T-cell (primary cell): ENCODE measurements at places on chromosomes 11 and 22. TPM values are rescaled to one million over a fixed set of nuclear protein-coding genes. Genes with fewer than 3 reads are reported as not detected.

Gene SEPTIN3
- 0.23 TPM for total RNA-seq

Gene SPI1
- 5.8 TPM for total RNA-seq

DNA sequence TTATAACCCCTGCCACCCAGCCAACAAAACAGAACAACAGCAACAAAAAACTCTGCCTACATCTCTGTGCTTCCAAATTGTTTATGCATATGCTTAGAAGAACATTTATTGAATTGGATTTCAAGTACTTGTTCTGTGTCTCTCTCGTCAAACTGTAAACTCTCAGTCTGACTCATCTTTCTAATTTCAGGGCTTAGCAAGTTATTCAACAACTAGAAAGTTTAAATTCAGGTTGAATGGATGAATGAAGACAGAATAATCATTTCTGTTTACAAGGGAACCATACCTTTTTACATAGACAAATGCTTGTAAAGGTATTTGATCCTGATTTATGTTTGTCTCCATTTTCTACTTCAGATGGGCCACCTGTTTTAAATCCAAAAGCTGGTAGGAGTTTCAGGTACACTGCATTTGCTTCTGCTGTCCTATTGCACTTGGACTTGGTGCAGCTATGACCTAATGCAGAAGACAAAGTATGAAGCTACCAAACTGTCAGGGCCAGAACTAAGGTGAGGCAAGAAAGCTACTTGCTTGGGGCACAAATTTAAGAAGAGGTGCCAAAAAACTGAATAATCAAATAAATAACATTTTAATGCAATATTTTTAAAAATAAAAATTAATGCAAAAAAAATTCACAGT, 1.6 kb upstream of the FBXO3 start:
- no peaks in the 10 kb centered on the region for H3K36me3 ChIP-seq
- H3K4me1 ChIP-seq = peaks cover 8% of the 10 kb centered on the region
- no peak for DNase-seq
- H3K4me3 ChIP-seq = no peak overlapping the region
- H3K27me3 ChIP-seq = peaks cover 22% of the 10 kb centered on the region

GRCh38 chr11:27421819-27422494, 50.6 kb downstream of the LGR4 start:
- H3K27me3 ChIP-seq = peaks cover 3% of the 10 kb centered on the region
- no peak overlapping the region for H3K27ac ChIP-seq
- no peak overlapping the region for H3K4me3 ChIP-seq
- H3K4me1 ChIP-seq = no peaks in the 10 kb centered on the region
- no peaks in the 10 kb centered on the region for H3K36me3 ChIP-seq

DNA sequence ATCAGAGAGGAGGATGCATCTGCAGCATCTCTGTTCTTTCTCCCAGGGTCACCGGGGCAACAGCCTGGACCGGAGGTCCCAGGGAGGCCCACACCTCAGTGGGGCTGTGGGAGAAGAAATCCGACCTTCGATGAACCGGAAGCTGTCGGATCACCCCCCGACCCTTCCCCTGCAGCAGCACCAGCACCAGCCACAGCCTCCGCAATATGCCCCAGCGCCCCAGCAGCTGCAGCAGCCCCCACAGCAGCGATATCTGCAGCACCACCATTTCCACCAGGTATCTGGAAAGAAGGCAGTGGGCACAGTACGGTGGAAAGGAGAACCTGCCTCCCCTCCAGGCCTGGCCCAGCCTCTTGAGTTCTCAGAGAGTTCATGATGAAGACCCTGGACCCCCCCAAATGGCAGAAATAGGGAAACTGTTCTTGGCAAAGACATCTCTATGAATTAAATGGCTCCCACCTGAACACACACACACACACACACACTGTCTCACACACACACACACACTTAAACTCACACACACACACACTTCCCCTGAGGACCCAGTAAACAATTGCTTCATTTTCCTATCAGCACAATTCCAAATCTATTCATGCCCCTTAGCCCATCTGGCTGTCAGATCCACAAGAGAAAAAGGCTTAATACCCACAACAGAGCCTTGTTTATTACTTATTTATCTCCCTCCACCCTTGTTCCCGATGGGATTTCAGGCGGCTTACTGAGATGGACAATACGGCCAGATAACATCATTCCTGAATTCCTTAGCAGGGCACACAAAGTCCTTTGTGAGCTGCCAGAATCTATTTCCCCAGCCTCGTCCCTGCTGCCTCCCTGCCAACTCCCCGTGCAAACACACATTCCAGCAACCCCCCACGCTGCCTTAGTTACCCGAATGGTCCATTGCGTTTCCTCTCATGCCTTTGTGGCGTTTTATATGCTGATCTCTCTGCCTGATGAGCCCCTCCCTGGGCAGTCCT, 8.1 kb downstream of the TMA7B start:
- no peak for DNase-seq
- H3K4me1 ChIP-seq = no peaks in the 10 kb centered on the region
- H3K27me3 ChIP-seq = no peaks in the 10 kb centered on the region
- H3K4me3 ChIP-seq = no peak overlapping the region
- H3K36me3 ChIP-seq = peaks cover 33% of the 10 kb centered on the region
- H3K27ac ChIP-seq = no peak overlapping the region

DNA sequence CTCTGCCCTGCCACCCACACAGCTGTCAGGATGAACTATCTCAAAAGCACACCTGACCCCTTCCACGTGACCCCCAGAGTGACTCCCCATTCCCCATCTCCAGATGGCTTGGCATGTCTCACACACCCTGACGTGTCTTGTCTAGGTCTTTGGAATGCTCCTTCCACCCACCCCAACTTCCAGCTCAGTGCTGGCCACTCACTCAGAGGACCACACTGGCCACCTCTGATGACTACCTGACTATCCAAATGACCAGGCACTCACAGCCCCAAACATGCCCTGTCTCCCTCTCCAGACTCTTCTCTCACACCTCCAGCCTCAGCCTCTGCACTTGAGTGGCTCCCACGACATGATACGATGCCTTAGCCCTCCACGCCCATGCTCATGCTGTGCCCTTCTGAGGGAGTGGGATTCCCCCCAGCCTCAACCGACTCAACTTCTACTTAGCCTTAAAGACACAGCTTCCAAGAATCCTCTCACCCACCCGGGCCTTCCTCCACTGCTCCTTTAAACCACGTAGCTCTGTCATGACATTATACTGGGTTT, 259.4 kb downstream of the BUD13 start:
- H3K4me1 ChIP-seq = no peaks in the 10 kb centered on the region
- DNase-seq = no peak
- H3K27ac ChIP-seq = no peak overlapping the region
- H3K4me3 ChIP-seq = no peak overlapping the region
- H3K27me3 ChIP-seq = peaks cover 33% of the 10 kb centered on the region
- H3K36me3 ChIP-seq = no peaks in the 10 kb centered on the region

GRCh38 chr22:23305321-23305910, 125.1 kb downstream of the BCR start:
- no peak overlapping the region for H3K4me3 ChIP-seq
- DNase-seq = no peak
- no peaks in the 10 kb centered on the region for H3K4me1 ChIP-seq
- peaks cover 40% of the 10 kb centered on the region for H3K36me3 ChIP-seq
- H3K27me3 ChIP-seq = no peaks in the 10 kb centered on the region
- H3K27ac ChIP-seq = no peak overlapping the region

- no peak for DNase-seq
- H3K4me1 ChIP-seq = peaks cover 22% of the 10 kb centered on the region
Observed at GRCh38 chr11:44623341-44623730, 57.9 kb downstream of the CD82 start.

DNA sequence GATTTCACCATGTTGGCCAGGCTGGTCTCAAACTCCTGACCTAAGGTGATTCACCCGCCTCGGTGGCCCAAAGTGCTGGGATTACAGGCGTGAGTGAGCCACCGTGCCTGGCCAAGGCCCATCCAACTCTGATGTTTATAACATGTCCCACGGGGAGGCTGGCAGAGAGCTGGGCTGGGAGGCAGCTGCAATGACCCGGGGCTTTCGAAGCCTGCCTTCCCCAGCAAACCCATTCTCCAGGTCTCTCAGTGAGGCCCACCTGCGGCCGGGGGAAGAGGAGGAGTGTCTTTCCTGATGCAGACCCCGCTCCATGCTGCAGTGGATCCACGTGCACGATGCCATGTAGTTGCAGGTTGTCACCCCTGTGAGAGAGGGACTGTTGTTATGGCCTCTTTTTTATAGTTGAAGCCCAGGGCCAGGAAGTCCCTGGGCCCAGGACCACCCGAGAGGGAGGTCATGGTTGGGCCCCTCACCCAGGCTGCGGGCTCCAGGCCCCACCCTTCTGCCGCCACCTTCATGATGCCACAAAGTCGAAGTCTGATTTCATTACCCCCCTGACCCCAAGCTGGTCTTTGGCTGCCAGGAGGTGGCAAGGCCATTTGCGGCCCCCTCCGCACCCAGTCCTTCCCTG, 38.3 kb downstream of the KCNJ4 start:
- H3K36me3 ChIP-seq = no peaks in the 10 kb centered on the region
- no peak for DNase-seq
- H3K27me3 ChIP-seq = peaks cover 9% of the 10 kb centered on the region
- no peaks in the 10 kb centered on the region for H3K4me1 ChIP-seq

DNA sequence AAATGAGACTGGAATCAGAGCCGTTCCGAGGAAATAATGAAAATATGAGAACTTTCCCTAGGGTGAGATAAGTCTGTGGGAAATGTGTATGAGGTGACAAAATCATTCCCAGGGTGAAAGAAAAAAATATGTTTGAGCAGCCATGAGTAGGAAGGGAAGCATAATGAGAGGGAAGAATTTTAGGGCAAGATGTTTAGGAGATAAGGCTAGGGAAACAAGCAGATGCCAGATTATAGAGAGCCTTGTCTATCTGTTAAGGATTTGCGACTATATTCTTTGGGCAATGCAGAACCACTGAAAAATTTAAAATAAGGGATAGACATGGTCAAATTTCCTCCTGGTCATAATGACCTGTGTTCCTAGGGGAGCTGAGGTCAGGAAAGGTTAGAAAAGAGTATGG, 54.4 kb downstream of the STIM1 start:
- DNase-seq = no peak
- H3K4me3 ChIP-seq = no peak overlapping the region
- H3K4me1 ChIP-seq = peaks cover 22% of the 10 kb centered on the region
- no peak overlapping the region for H3K27ac ChIP-seq
- H3K36me3 ChIP-seq = peaks cover 5% of the 10 kb centered on the region

DNA sequence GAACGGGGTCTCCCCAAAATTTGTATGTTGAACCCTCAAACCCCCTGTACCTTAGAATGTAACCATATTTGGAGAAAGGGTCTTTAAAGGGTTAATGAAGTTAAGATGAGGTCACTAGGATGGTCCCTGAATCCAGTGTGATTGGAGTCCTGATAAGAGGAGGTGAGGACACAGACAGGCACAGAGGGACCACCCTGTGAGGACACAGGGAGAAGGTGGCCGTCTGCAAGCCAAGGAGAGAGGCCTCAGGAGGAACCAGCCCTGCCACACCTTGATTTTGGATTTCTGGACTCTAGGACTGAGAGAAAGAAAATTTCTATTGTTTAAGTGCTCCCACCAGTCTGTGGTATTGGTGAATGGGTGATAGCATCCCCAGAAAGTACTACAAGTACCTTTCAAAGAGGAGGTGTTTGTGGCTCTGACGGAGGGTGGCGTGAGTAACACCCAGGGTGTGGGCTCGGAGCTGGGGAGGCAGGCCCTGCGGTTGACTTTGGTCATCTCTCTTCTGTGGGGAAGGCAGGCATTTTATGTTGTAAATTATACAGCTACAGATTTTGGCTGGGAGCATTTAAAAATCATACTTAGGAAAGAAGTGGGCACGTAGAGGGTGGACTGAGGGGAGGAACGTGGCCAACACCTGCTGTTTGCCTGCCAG, 13.8 kb downstream of the MRGPRF start:
- H3K4me1 ChIP-seq = no peaks in the 10 kb centered on the region
- no peak overlapping the region for H3K4me3 ChIP-seq
- peaks cover 50% of the 10 kb centered on the region for H3K27me3 ChIP-seq
- no peak overlapping the region for H3K27ac ChIP-seq
- H3K36me3 ChIP-seq = no peaks in the 10 kb centered on the region

- no peaks in the 10 kb centered on the region for H3K27me3 ChIP-seq
- H3K4me3 ChIP-seq = no peak overlapping the region
- DNase-seq = peak; percentile 6
- no peaks in the 10 kb centered on the region for H3K36me3 ChIP-seq
Observed at GRCh38 chr11:114026355-114026754, 33.2 kb upstream of the ZBTB16 start.

GRCh38 chr11:102762361-102762767, 18.1 kb downstream of the MMP10 start:
- H3K4me1 ChIP-seq = no peaks in the 10 kb centered on the region
- H3K36me3 ChIP-seq = no peaks in the 10 kb centered on the region
- DNase-seq = no peak
- H3K4me3 ChIP-seq = no peak overlapping the region
- no peak overlapping the region for H3K27ac ChIP-seq
